ENCODE measurements at places on chromosomes 5 and 9.

DNA sequence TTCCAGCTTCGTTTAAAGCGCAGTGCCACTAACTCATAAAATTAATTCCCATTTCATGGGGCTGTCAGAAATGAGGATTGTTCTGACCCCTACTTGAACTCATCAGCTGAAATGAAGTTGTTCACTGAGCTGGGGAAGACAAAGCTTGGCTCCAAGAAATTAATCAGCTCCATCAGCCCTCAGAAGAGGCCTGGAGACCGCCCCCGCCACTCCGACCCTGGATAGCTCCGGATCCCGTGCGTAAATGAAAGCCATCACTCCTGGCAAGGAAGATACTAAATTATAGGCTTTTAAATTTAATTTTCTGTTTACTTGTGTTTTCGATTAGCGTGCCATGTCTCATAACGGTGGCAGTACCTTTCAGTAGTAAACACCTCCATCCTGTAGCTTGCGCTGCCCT is 142.8 kb upstream of the IRX2 start:
- no peak for DNase-seq
- H3K36me3 ChIP-seq, result no peaks in the 10 kb centered on the region
- H3K27ac ChIP-seq, result no peak overlapping the region
- H3K4me1 ChIP-seq, result no peaks in the 10 kb centered on the region
- H3K27me3 ChIP-seq, result no peaks in the 10 kb centered on the region

GRCh38 chr9:2210201-2210600 is 195.1 kb downstream of the SMARCA2 start:
- H3K4me1 ChIP-seq, result no peaks in the 10 kb centered on the region
- DNase-seq, result no peak
- no peak overlapping the region for H3K27ac ChIP-seq
- no peaks in the 10 kb centered on the region for H3K27me3 ChIP-seq

GRCh38 chr5:84080908-84081307 is 303.8 kb downstream of the EDIL3 start:
- H3K4me3 ChIP-seq, result no peak overlapping the region
- no peaks in the 10 kb centered on the region for H3K4me1 ChIP-seq
- H3K36me3 ChIP-seq, result no peaks in the 10 kb centered on the region

GRCh38 chr5:134127376-134127861 is 12.9 kb downstream of the TCF7 start:
- no peaks in the 10 kb centered on the region for H3K27me3 ChIP-seq
- peak overlapping the region; percentile 79 for H3K4me3 ChIP-seq
- peak overlapping the region; percentile 91 for H3K27ac ChIP-seq
- H3K4me1 ChIP-seq, result peaks cover 87% of the 10 kb centered on the region
- peak; percentile 73 for DNase-seq
- H3K36me3 ChIP-seq, result peaks cover 64% of the 10 kb centered on the region

GRCh38 chr9:121815546-121816448 is 164.4 kb downstream of the DAB2IP start:
- H3K4me1 ChIP-seq, result no peaks in the 10 kb centered on the region
- H3K27ac ChIP-seq, result no peak overlapping the region
- no peaks in the 10 kb centered on the region for H3K36me3 ChIP-seq

DNA sequence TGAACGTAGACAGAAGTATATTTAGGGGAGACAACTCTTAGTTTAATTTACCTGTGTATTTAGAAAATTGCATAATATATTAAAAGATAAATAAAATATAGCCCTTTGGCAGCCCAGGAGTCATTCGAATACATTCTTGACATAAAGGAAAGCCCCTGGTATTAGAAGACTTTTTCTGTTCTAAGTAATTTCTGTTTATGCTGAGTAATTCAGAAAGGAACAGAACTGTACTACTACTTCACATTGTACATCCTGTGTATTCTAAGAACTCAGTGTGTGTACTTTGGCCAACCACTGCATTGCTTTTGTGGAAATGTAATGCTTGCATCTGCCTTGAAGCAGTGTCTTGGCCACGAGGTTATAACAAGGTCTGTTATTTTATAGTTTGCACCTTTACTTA is 136.4 kb downstream of the KDM4C start:
- no peaks in the 10 kb centered on the region for H3K27me3 ChIP-seq
- peak overlapping the region; percentile 57 for H3K4me3 ChIP-seq
- peaks cover 53% of the 10 kb centered on the region for H3K36me3 ChIP-seq
- H3K27ac ChIP-seq, result peak overlapping the region; percentile 69

GRCh38 chr9:117303643-117304230 is 111.1 kb downstream of the ASTN2 start:
- H3K4me3 ChIP-seq, result no peak overlapping the region
- H3K36me3 ChIP-seq, result no peaks in the 10 kb centered on the region
- H3K4me1 ChIP-seq, result no peaks in the 10 kb centered on the region
- H3K27ac ChIP-seq, result no peak overlapping the region
- DNase-seq, result no peak

DNA sequence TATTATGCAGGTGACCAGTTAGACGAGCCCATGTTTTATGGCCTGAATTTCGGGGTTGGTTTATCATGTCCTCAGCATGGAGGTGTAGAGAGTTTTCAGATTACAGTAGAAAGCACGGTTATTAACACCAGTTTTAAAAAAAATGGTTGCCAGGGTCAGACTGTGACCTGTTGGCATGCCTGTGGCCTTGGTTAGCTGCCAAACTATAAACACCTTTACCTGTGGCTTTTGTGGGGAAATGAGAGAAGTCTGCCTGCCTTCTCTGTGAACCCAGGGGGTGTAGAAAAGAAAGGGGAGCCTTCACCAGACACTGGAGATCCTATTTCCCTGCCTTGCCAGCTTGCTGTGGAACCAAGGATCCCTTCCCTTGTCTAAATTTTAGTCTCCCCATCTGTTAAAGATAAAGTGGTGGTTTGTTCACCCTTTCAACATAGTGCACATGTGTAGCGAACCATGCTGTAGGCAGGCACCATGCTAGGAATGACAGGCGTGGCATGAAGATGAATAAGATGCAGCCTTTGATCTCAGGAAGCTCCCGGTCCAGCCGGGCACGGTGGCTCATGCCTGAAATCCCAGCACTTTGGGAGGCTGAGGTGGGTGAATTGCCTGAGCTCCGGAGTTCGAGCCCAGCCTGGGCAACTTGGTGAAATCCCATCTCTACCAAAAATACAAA is 6.1 kb upstream of the PHF19 start:
- no peak for DNase-seq
- no peak overlapping the region for H3K4me3 ChIP-seq
- no peaks in the 10 kb centered on the region for H3K27me3 ChIP-seq
- H3K36me3 ChIP-seq, result peaks cover 39% of the 10 kb centered on the region
- peaks cover 61% of the 10 kb centered on the region for H3K4me1 ChIP-seq

GRCh38 chr9:76271755-76272154 is 122.5 kb downstream of the RFK start:
- peaks cover 2% of the 10 kb centered on the region for H3K27me3 ChIP-seq
- H3K27ac ChIP-seq, result no peak overlapping the region
- DNase-seq, result no peak
- no peaks in the 10 kb centered on the region for H3K4me1 ChIP-seq

DNA sequence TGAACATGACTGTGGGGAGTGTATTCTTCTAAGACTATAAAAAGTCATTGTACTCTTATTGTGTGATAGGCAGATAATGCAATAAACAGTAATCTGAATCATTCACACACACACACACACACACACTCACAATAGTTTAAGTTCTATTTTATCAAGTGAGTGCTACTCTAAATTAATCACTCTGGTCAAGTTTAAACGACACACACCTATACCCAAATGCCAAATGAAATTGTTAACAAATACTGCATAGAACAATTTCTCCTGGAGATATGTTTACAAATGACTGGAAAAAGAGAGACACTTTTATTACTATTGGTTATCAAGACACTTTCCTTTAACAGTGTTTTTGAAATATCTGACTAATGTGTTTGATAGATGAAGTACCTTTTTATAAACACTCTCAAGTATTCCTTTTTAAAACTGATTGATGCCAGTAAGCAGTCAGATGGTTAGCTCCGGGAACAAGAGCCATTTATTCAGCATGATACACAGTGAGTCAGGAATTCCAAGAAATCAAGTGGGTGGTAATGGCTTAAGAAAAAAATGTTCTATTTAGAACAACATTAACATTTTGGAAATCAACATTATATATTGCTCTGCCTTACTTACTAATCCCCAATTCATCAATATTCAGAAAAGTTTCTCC is 521.6 kb upstream of the ST8SIA4 start:
- no peaks in the 10 kb centered on the region for H3K27me3 ChIP-seq
- no peaks in the 10 kb centered on the region for H3K36me3 ChIP-seq
- H3K4me1 ChIP-seq, result no peaks in the 10 kb centered on the region
- H3K27ac ChIP-seq, result no peak overlapping the region
- no peak for DNase-seq

- no peaks in the 10 kb centered on the region for H3K27me3 ChIP-seq
- no peak overlapping the region for H3K27ac ChIP-seq
- H3K4me3 ChIP-seq, result no peak overlapping the region
- DNase-seq, result no peak
These were observed 699.6 kb downstream of the TAF11L14 start for GRCh38 chr5:18333841-18334240.

Measured in activated CD4-positive, alpha-beta T cell treated with anti-CD3 and anti-CD28 coated beads, Interleukin-2, amount 10 ng/mL, durations not matched to agents 24 days and 14 days (primary cell).